Anterior cingulate cortex (tissue), 58 donors: ENCODE measurements at places on chromosomes 11 and 22.

- no peak for DNase-seq
These were observed 77.1 kb downstream of the TP53I11 start for GRCh38 chr11:44873537-44873936.

DNA sequence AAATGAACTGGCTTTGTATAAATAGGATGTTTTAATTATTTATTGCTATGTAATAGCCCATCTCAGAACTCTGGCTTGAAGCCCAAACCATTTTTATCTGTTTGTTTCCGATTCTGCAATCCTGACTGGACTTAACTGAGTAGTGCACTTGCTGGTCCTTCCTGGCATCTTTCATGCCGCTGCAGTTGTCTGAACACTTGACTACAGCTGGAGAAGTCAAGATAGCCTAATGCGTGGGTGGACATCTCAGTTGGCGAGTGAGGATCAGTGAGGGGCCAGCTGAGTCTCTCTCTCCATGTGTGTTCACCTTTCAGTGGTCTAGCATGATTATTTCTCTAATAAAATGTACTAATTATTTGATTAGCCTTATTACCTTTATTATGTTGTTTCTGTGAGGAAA, 105.8 kb downstream of the PRMT3 start:
- DNase-seq, result no peak

DNA sequence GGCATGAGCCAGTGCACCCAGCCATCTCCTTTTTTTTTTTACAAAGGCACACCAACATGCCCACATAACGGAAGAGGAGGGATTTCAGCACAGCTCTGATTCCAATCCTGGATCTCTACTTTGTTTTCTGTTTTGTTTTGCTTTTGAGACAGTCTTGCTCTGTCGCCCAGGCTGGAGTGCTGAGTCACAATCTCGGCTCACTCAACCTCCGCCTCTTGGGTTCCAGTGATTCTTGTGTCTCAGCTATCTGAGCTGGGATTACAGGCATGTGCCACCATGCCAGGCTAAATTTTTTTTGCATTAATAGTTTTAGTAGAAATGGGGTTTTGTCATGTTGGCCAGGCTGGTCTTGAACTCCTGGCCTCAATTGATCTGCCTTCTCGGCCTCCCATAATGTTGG, 28.1 kb downstream of the VSTM5 start:
- no peak for DNase-seq

- no peak for DNase-seq
These were observed 7.8 kb upstream of the PYGM start for GRCh38 chr11:64767344-64768299.

DNA sequence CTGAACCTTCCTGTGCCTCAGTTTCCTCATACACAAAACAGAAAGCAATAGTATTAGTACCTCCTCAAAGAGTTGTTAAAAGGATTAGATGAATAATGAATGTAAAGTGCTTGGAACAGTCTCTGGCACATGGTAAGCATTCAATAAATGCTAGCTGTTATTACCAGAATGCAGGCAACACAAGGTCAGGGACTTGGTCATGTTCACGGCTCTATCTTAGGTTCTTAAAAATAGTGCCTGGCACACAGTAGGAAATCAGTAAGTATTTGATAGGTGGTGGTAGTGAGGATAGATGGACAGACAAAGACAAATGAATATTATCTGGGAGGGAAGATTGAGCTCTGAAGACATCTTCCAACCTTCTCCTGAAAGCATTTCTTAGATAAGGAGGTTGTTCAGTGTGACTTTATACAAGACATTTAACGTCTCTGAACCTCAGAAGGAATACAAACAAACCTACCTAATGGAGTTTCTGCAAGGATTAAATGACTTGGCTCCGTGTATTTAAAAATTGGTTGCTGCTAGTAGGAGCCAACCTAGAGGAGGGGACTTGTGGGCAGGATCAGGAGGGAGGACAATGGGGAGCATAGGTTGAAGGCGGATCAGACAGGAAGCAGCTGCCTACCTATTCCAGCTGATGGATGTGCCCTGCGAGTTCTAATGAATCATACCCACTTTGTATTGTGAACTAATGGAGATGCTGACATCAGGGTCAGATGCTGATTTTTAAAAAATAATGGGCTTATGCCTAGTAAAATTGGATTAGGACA, 94.1 kb downstream of the DBX1 start:
- no peak for DNase-seq

- DNase-seq, result no peak
These were observed 89.1 kb upstream of the CRYBB3 start for GRCh38 chr22:25110596-25110845.

DNA sequence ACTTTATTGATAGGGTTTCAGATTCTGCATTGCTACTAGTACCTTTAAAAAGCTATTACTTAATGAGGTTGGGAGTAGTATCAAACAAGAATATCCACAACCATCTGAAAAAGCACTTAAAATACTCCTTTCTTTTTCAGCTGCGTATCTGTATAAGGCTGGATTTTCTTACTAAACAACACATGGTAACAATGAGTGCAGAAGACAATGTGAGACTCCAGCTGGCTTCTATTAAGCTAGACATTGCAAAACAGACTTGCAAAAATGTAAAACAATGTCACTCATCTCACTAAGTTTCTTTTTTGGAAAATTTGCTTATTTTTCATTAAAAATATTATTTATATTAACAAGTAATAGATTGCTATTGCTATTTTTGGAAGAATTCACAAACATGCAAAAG, 132.6 kb downstream of the WNT11 start:
- DNase-seq, result no peak

DNA sequence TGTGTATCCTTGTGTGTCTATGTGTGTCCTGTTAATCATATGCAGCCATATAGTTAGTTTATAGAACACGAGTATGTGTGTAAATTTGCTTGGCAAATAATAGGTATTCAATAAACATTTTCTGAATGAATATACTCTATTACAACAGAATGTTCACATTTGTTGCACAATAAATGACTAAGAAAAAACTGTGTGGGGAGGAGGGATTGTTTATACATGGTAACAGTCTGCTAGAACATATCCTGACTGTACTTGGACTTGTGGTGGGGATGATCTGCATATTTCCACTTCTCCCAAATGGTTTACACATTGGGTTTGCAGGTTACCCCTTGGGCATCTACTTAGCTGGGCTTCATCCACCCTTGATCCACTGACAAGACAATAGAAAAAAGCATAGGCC, 194.6 kb downstream of the INSC start:
- no peak for DNase-seq

- DNase-seq, result no peak
These were observed 15.9 kb downstream of the MED15 start for GRCh38 chr22:20523086-20523983.

- no peak for DNase-seq
These were observed 2.2 kb downstream of the CPT1B start for GRCh38 chr22:50576070-50576469.

- DNase-seq, result no peak
These were observed 35.5 kb upstream of the NCAM1 start for GRCh38 chr11:112925516-112926310.

DNA sequence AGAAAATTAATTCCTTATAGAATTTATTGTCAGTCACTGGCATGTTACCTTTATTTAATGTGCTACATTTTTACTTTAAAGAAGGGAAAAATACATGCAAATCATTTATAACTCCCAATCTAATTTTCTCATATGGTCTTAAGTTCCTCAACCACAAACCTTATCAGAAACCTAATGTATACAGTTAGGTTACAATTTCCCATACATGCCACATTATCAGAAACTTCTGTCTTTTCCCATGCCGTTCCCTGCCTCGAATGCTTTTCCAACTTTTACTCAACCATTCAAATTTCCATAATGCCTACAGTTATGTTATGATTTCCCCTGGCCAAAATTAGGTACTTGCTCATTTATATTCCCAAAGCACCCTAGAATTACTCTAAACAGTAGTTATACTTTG, 13.5 kb downstream of the RSF1 start:
- no peak for DNase-seq

- DNase-seq, result no peak
These were observed 12.6 kb downstream of the TNNT3 start for GRCh38 chr11:1932105-1932480.

DNA sequence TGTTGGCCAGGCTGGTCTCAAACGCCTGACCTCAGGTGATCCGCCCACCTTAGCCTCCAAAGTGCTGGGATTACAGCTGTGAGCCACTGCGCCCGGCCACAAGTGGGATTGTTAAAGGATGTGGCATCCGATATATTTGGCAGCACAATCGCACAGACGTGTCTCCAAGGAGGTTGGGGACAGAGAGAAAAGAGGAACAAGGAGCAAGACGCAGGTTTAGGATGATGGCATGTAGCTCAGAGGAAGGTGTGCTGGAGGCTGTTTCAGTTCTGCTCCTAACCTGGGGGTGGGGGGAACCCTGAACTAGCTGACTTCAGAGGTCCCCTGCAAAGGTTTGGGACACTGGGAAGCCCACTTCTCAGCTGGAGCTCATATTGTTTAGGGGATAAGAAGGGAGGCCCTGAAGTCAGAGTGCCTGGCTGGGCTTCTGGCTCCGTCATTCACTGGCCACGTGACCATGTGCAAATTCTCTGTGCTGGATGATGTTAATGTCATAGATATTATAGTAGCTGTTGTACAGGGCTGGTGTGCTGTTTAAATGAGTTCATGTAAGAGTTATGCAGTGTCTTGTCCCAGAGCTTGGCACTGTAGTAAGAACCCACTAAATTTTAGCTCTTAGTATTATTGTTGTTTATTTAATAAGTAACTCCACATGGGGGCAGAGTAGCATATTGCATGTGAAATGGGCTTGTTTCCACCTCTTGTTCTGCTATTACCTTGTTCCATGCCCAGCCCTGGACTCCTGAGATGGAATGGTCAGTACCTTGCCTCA, 129.7 kb downstream of the ST3GAL4 start:
- DNase-seq, result no peak

DNA sequence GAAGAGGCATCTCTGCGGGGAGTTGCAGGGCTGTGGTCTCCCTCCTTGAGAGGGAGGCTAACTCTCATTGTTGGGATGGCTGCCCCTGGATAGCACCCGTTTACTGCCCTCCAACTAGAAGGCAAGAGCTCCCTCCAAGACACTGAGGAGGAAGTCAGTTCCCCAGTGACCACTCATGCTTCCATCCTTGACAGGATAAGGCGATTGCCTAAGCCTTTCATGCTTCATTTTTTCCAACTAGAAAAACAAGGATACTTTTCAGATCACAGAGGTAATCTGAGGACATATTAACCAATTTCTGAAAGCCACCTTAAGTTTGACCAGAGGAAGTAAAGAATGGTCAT, 186.6 kb downstream of the MAML2 start:
- no peak for DNase-seq

GRCh38 chr11:62911137-62912130, 9.7 kb downstream of the CHRM1 start:
- DNase-seq, result no peak

DNA sequence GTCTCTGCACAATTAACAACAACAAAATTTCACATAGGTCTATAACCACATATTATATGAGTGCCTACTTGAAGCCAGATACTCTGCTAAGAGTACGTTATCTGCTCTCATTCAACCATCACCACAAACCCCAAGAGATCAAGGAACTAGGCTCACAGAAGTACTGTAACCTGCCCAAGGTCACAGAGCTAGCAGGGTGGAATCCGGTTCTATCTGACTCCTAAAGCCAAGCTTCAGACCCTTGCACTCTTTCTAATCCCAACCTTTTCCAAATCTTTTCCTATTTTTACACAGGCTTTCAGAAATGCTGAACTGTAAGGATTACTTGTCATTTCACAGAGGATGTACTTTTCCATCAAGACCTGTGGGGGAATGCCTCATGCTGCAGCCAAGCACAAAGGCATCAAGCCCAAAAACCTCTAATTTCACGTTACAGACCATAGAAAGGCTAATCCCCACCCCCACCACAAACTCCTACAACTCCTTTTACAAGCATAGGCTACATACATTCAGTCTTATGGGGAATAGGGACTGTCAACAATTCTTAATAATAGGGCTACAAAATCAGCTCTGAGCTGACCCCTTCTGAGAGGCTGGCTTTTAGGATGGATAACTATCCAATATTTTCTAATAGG, 927 bp downstream of the PRCP start:
- no peak for DNase-seq

GRCh38 chr22:35783943-35784614, 66.4 kb downstream of the APOL5 start:
- no peak for DNase-seq

DNA sequence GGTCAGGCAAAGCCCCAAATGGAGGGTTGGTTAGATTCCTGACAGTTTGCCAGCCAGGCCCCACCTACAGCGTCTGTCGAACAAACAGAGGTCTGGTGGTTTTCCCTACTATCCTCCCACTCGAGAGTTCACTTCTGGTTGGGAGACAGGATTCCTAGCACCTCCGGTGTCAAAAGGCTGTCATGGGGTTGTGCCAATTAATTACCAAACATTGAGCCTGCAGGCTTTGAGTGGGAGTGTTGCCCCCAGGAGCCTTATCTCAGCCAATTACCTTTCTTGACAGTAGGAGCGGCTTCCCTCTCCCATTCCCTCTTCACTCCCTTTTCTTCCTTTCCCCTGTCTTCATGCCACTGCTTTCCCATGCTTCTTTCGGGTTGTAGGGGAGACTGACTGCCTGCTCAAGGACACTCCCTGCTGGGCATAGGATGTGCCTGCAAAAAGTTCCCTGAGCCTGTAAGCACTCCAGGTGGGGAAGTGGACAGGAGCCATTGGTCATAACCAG, 4.7 kb upstream of the TTC36 start:
- no peak for DNase-seq

GRCh38 chr22:35834061-35834460, 116.4 kb downstream of the APOL5 start:
- no peak for DNase-seq

GRCh38 chr11:578276-579035, 2.2 kb downstream of the PHRF1 start:
- DNase-seq, result no peak

GRCh38 chr11:6096417-6096816, 11.1 kb upstream of the OR56B4 start:
- DNase-seq, result no peak

GRCh38 chr22:47411006-47411405, 648.6 kb downstream of the TBC1D22A start:
- no peak for DNase-seq

GRCh38 chr11:71269603-71270511, 17.5 kb upstream of the SHANK2 start:
- DNase-seq, result no peak

GRCh38 chr11:59556917-59557348, 45.6 kb downstream of the OR4D9 start:
- DNase-seq, result no peak

- DNase-seq, result no peak
These were observed 517.9 kb downstream of the TBC1D22A start for GRCh38 chr22:47280301-47280700.

DNA sequence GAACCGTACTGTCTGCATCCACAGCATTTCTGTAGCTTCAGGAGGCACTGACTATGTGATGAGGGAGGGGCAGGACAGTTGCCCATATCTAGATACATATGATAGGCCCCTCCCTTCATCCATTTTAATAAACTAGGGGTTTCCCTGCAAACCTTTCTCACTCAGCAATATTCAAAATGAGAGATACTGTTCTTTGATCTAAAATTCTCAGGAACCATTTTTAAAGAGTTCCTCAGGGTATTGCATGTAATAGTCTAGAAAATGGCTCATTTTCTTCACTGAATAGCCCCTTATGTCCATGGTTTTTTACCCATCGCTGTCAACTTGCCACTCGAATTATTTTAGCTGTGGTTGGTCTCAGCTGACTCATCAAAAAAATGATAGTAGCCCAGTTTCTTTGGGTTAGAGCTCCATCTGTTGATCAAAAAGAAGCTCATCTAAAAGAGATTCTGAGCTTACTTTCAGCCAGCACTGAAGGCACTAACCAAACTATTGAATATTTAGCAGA, 37.0 kb upstream of the DNAJB7 start:
- no peak for DNase-seq
